ENCODE measurements at places on chromosomes 1 and 21. TPM values are rescaled to one million over a fixed set of nuclear protein-coding genes. Genes with fewer than 3 reads are reported as not detected.

Gene RAB42
- 1.6 TPM for polyA plus RNA-seq

Gene NCMAP
- 2.4 TPM for polyA plus RNA-seq

Gene IFNLR1
- 1.1 TPM for polyA plus RNA-seq

Gene AMIGO1
- 1.8 TPM for polyA plus RNA-seq

Gene RAB7B
- 3.4 TPM for polyA plus RNA-seq

Gene KRTAP15-1
- not detected for polyA plus RNA-seq

Gene ERVH48-1
- not detected for polyA plus RNA-seq

Gene DYNLT4
- polyA plus RNA-seq, result 0.50 TPM

Gene KRTAP8-1
- polyA plus RNA-seq, result not detected

Gene DNASE2B
- polyA plus RNA-seq, result 0.25 TPM

Gene OR2AK2
- not detected for polyA plus RNA-seq

Gene TMPRSS3
- polyA plus RNA-seq, result 3.9 TPM

Gene LCK
- polyA plus RNA-seq, result 1.5 TPM

Gene CFHR3
- polyA plus RNA-seq, result not detected

Gene CFHR2
- not detected for polyA plus RNA-seq

Gene LY9
- 0.25 TPM for polyA plus RNA-seq

Gene YTHDF2
- 26.1 TPM for polyA plus RNA-seq

Gene BATF3
- 4.1 TPM for polyA plus RNA-seq

Gene GPR25
- 0.08 TPM for polyA plus RNA-seq

Gene RGS21
- not detected for polyA plus RNA-seq

Gene SLC44A5
- 0.12 TPM for polyA plus RNA-seq

Gene ATP1A4
- polyA plus RNA-seq, result not detected

Gene GJB5
- not detected for polyA plus RNA-seq

Gene C1orf226
- 3.7 TPM for polyA plus RNA-seq

Gene EPHA2
- 11.0 TPM for polyA plus RNA-seq

Gene C1orf159
- 10.2 TPM for polyA plus RNA-seq

Gene MEX3A
- polyA plus RNA-seq, result 1.1 TPM

Gene LRRIQ3
- 0.68 TPM for polyA plus RNA-seq

Gene PRR9
- polyA plus RNA-seq, result not detected

Gene VASH2
- polyA plus RNA-seq, result 0.92 TPM

Gene GSTM5
- 14.9 TPM for polyA plus RNA-seq

Gene KRTAP19-1
- not detected for polyA plus RNA-seq

Gene OR2T3
- polyA plus RNA-seq, result not detected

Gene CRYAA
- not detected for polyA plus RNA-seq

Gene TRIM67
- polyA plus RNA-seq, result not detected

Gene TACSTD2
- polyA plus RNA-seq, result 5.2 TPM

Gene NBPF6
- polyA plus RNA-seq, result not detected

All from stomach (tissue), 19 donors.